ENCODE measurements at places on chromosomes 11 and 22. TPM values are rescaled to one million over a fixed set of nuclear protein-coding genes. Genes with fewer than 3 reads are reported as not detected.

DNA sequence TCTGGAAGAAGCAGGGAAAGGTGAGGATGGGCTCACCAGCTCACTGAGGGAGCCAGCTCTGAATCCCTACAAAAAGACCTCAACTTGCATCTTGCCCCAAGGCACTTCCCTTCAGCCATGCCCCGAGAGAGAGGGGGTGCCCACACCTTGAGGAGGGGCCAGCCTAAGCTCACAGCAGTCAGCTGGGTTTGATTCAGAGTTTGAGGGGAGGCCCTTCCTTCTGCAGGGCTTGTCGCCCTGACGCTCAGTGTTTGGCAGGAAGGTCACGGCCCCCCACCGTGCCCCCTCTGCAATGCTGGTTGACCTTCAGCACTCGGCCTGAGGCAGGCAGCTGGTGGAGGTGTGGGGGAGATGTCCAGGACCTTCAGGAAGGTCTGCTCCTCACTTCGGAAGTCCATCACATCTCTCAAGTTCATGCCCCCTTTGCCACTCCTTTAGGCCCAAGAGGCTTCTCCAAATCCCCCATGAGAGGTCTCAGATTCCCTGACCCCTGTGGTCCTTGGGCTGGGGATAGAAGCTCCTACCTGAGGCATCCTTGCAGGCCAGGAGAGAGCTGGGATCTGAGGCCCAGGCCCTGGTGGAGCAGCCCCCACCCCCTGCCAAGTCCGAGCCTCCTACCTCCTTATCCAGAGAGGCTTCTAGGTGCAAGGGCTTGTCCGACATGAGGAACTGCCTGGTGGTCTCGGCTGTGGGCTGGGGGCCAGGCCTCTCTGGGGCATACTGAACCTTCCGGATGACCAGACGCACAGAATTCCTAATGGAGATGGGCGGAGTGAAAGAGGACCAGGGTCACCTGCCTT lies 37.6 kb downstream of the TPBGL start:
- no peaks in the 10 kb centered on the region for H3K27me3 ChIP-seq
- H3K4me3 ChIP-seq = no peak overlapping the region
- H3K36me3 ChIP-seq = peaks cover 11% of the 10 kb centered on the region
- H3K27ac ChIP-seq = no peak overlapping the region
- H3K4me1 ChIP-seq = peaks cover 14% of the 10 kb centered on the region
- DNase-seq = no peak

- H3K4me1 ChIP-seq = no peaks in the 10 kb centered on the region
- H3K27me3 ChIP-seq = peaks cover 2% of the 10 kb centered on the region
- H3K36me3 ChIP-seq = no peaks in the 10 kb centered on the region
- no peak overlapping the region for H3K4me3 ChIP-seq
These were observed 6.0 kb upstream of the FGF3 start for GRCh38 chr11:69825037-69825834.

GRCh38 chr11:107683807-107684206 lies 28.0 kb downstream of the SLN start:
- H3K4me1 ChIP-seq = no peaks in the 10 kb centered on the region
- H3K27me3 ChIP-seq = no peaks in the 10 kb centered on the region
- DNase-seq = no peak

DNA sequence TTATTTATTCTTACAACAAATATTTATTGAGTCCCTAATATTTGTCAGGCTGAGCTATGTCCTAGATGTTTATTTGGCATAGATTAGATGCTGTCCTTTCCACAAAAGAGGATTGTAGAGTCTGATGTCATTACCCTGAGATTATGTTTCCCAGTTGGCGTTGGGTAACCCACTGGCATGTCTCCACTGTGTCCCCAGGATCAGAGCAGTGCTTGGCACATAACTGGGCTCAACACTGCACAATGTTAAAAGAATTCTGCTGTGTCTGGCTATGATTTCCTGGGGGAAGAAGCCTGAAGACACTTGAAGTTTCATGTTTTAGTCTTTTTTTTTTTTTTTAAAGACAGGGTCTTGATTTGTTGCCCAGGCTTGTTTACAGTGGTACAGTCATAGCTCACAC lies 4.0 kb downstream of the RCN1 start:
- no peak overlapping the region for H3K27ac ChIP-seq
- no peaks in the 10 kb centered on the region for H3K27me3 ChIP-seq
- DNase-seq = no peak
- H3K4me3 ChIP-seq = no peak overlapping the region
- peaks cover 3% of the 10 kb centered on the region for H3K36me3 ChIP-seq
- peaks cover 10% of the 10 kb centered on the region for H3K4me1 ChIP-seq

DNA sequence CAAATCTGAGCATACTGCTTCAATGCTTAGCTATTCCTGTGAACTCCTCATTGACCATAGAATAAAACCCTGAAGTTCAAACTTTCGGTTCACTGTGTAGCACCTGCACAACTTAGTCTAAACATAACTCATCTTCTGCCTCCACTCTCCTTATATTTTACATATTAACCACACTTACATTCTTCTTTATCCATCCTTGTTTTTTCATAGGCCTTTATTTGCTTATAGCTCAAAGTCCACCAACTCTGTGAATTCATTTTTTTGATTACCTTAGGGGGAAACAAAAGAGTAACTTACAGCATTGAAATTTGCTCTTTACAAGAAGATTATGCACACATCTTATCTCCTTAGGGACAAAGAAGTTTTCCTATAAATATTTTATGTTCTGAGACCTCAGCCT lies 521.6 kb upstream of the FAT3 start:
- H3K4me3 ChIP-seq = no peak overlapping the region
- H3K36me3 ChIP-seq = no peaks in the 10 kb centered on the region
- no peaks in the 10 kb centered on the region for H3K4me1 ChIP-seq
- no peak overlapping the region for H3K27ac ChIP-seq

DNA sequence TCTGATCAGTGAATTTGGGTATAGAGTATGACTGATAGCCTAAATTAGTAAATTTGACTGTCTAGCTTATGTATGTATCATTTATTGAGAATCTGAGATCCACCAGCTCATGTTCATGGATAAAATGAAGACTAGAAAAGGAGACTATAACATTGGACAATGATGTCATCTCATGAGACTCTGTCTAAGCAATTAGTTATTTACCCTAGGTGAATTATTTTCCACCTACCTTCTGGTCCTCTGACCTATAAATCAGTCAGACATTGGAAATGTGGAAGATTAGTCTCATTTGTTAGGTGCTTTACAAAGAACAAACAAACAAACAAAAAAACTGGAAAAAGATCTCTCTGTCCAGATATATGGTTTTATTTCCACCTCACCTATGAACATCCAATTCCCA lies 38.7 kb upstream of the CALCA start:
- H3K27me3 ChIP-seq = peaks cover 9% of the 10 kb centered on the region
- H3K4me3 ChIP-seq = no peak overlapping the region
- no peaks in the 10 kb centered on the region for H3K4me1 ChIP-seq
- H3K27ac ChIP-seq = no peak overlapping the region

- H3K4me1 ChIP-seq = peaks cover 81% of the 10 kb centered on the region
- peak overlapping the region; percentile 98 for H3K27ac ChIP-seq
- H3K36me3 ChIP-seq = no peaks in the 10 kb centered on the region
- peak; percentile 96 for DNase-seq
- H3K27me3 ChIP-seq = no peaks in the 10 kb centered on the region
These were observed 32.2 kb downstream of the C2CD3 start for GRCh38 chr11:74138572-74138971.

- no peaks in the 10 kb centered on the region for H3K36me3 ChIP-seq
- H3K27ac ChIP-seq = no peak overlapping the region
- H3K4me3 ChIP-seq = no peak overlapping the region
- no peaks in the 10 kb centered on the region for H3K27me3 ChIP-seq
- DNase-seq = peak; percentile 46
- H3K4me1 ChIP-seq = peaks cover 3% of the 10 kb centered on the region
These were observed 1496.5 kb downstream of the FAM181B start for GRCh38 chr11:81237139-81237538.

- H3K27ac ChIP-seq = peak overlapping the region; percentile 97
- H3K4me1 ChIP-seq = peaks cover 62% of the 10 kb centered on the region
- H3K36me3 ChIP-seq = no peaks in the 10 kb centered on the region
- H3K27me3 ChIP-seq = no peaks in the 10 kb centered on the region
- peak overlapping the region; percentile 73 for H3K4me3 ChIP-seq
These were observed 907 bp upstream of the PHLDA2 start for GRCh38 chr11:2929950-2930703.

DNA sequence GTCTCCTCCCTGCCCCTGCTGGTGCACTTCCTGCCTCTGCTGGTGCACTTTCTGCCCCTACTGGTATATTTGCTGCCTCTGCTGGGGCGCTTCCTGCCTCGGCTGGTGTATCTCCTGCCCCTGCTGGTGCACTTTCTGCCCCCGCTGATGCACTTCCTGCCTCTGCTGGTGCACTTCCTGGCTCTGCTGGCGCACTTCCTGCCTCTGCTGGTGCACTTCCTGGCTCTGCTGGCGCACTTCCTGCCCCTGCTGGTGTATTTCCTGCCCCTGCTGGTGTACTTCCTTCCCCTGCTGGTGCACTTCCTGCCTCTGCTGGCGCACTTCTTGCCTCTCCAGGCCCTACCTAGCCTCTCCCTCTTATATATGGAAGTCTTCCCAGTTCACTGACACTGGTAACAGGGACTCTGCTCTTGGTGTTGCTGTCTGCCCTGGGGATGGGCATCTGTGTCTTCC lies 10.1 kb downstream of the MTFP1 start:
- H3K27ac ChIP-seq = no peak overlapping the region
- no peak for DNase-seq
- no peaks in the 10 kb centered on the region for H3K27me3 ChIP-seq
- H3K4me1 ChIP-seq = no peaks in the 10 kb centered on the region
- no peak overlapping the region for H3K4me3 ChIP-seq
- H3K36me3 ChIP-seq = peaks cover 2% of the 10 kb centered on the region

GRCh38 chr22:48920776-48921241 lies 906.9 kb downstream of the BRD1 start:
- no peak for DNase-seq
- no peak overlapping the region for H3K27ac ChIP-seq
- H3K27me3 ChIP-seq = no peaks in the 10 kb centered on the region
- no peaks in the 10 kb centered on the region for H3K4me1 ChIP-seq
- no peak overlapping the region for H3K4me3 ChIP-seq

DNA sequence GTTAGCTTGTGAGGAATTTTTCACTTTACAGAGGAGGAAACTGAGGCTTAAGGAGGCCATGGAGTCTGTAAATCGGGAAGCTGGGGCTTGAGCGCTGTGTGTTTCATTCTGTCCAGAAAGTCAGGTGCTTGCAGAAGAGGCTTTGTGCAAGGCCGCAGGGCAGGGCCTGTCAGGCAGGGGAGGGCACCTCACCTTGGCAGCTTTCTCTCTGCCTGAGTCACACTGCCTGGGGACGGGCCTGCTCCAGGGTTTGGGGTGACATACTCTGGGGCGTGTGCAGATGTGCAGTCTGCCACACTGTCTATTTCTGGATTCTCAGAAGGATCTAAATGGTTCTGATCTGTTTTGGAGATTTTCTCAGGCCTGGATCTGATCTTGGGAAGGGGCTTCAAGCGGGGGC lies 8.4 kb downstream of the INCENP start:
- H3K27me3 ChIP-seq = no peaks in the 10 kb centered on the region
- H3K27ac ChIP-seq = no peak overlapping the region
- H3K4me1 ChIP-seq = no peaks in the 10 kb centered on the region
- no peak overlapping the region for H3K4me3 ChIP-seq
- peaks cover 3% of the 10 kb centered on the region for H3K36me3 ChIP-seq

GRCh38 chr11:12746593-12747097 lies 72.4 kb downstream of the TEAD1 start:
- no peak for DNase-seq
- no peak overlapping the region for H3K4me3 ChIP-seq
- H3K4me1 ChIP-seq = peaks cover 28% of the 10 kb centered on the region
- H3K27me3 ChIP-seq = no peaks in the 10 kb centered on the region
- H3K36me3 ChIP-seq = no peaks in the 10 kb centered on the region

GRCh38 chr11:94737171-94737611 lies 31.0 kb upstream of the AMOTL1 start:
- no peak overlapping the region for H3K4me3 ChIP-seq
- peak overlapping the region; percentile 92 for H3K27ac ChIP-seq
- peak; percentile 63 for DNase-seq
- peaks cover 7% of the 10 kb centered on the region for H3K27me3 ChIP-seq
- H3K36me3 ChIP-seq = no peaks in the 10 kb centered on the region

GRCh38 chr22:32414191-32414590 lies 2.1 kb upstream of the RTCB start:
- no peaks in the 10 kb centered on the region for H3K4me1 ChIP-seq
- H3K4me3 ChIP-seq = no peak overlapping the region
- peaks cover 3% of the 10 kb centered on the region for H3K36me3 ChIP-seq
- peaks cover 3% of the 10 kb centered on the region for H3K27me3 ChIP-seq
- no peak overlapping the region for H3K27ac ChIP-seq

DNA sequence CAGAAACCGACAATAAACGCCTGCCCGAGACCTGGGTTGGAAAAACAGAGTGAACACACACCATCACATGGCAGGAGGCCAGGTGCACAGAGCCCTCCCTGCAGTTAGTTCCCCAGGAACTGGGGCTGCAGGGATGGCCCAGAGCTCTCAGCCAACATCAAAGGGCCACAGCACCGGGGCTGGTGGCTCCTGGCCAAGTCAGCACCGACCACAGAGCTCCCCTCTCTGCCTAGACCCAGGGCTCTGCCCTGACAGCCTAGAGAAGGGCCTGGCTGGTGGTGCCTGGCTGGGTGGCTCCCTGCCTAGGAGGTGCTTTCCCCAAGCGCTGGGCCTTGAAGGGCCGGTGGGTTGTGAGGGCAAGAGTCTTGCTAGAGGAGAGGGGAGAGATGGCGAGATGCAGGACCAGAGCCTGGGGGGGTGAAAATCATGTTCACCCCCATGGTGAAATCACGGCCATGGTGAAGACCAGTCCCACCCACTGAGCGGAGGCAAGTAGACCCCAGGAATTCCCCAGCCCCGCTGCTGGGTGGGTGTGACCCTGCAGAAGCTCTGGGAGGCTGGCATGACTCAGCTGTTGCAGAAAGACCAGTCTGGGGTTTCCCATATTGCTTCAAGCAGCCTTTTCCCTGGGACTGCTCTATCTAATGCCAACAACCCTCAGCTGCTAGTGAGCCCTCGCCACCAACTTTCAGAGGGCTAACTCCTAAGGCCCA lies 7.2 kb upstream of the BID start:
- no peak for DNase-seq
- H3K36me3 ChIP-seq = no peaks in the 10 kb centered on the region
- no peak overlapping the region for H3K4me3 ChIP-seq
- peak overlapping the region; percentile 29 for H3K27ac ChIP-seq
- no peaks in the 10 kb centered on the region for H3K27me3 ChIP-seq

DNA sequence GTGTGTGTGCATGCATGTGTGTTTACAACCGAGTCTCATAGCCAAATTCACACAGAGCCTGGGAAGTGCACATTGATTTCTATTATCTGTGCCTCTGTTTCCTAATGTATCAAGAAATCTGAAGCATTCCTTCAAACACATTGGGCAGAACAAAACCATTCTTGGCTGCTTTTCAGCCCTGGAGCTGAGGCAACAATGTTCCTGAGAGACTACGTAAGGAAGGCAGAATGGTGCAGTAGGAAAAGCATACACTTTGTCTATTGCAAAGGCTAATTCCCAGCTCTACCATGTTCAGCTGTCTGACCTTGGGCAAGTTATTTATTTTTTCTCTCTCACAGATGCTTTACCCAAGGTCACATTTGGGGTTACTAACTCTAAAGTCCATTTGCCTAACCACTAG lies 575.5 kb downstream of the SOX6 start:
- no peaks in the 10 kb centered on the region for H3K36me3 ChIP-seq
- no peak overlapping the region for H3K4me3 ChIP-seq
- no peaks in the 10 kb centered on the region for H3K27me3 ChIP-seq
- H3K4me1 ChIP-seq = no peaks in the 10 kb centered on the region
- no peak overlapping the region for H3K27ac ChIP-seq

The MIOX gene
- 0.23 TPM for total RNA-seq

The ANO9 gene
- 61.4 TPM for total RNA-seq

The HSPB2 gene
- total RNA-seq = not detected

The STK33 gene
- 3.9 TPM for total RNA-seq

The NPTXR gene
- 32.6 TPM for total RNA-seq

The TRIM6 gene
- total RNA-seq = 53.8 TPM

The ZFP91 gene
- total RNA-seq = 80.4 TPM

The GGT1 gene
- 2.6 TPM for total RNA-seq

The TP53AIP1 gene
- 0.08 TPM for total RNA-seq
